KG1 (cell line): ENCODE measurements at places on chromosomes 12 and 14.

DNA sequence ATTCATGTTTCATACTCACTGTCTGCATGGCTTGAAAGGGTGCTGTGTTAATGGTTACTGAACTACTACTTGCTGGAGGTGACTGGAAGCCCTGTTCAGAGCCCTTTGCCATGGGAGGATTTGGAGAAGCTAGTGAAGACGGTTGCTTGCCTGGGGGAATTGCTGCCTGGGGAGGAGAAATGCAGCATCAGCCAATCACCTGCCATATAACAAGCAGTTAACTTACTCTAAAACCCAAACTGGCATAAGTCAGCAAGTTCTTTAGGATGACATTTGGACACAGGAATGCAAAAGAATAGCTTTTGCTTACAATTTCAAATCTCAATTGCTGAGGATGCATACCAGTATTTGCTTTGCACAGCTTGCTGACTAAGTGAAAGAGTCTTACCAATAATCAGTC is 23.4 kb upstream of the IPO8 start:
- DNase-seq = no peak

GRCh38 chr12:111156304-111156703 is 212.6 kb downstream of the PHETA1 start:
- no peak for DNase-seq

DNA sequence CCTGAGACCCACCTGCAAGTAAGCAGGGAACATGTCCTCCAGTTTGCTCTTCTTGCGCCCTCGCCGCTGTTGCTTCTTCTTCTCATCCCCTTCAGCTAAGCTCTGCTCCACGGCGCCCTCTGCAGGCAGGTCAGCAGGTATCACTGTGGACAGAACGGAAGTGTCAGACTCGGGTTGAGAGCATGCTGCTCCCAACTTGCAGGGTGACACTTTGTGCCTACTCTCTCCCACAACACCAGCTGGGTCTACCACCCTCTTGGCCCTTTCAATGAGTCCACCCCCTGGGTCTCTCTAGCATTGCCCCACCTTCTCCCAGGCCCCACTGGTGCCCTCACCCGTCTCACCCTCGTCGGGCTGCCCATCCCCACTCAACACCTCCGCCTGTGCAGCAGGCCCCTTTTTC is 16.7 kb downstream of the KMT2D start:
- DNase-seq = no peak

GRCh38 chr12:104956870-104957718 is 996 bp downstream of the SLC41A2 start:
- DNase-seq = no peak

- no peak for DNase-seq
Measured at GRCh38 chr14:94295360-94296180, 2.5 kb upstream of the SERPINA10 start.

- no peak for DNase-seq
Measured at GRCh38 chr12:46908236-46908935, 82.6 kb upstream of the SLC38A4 start.

DNA sequence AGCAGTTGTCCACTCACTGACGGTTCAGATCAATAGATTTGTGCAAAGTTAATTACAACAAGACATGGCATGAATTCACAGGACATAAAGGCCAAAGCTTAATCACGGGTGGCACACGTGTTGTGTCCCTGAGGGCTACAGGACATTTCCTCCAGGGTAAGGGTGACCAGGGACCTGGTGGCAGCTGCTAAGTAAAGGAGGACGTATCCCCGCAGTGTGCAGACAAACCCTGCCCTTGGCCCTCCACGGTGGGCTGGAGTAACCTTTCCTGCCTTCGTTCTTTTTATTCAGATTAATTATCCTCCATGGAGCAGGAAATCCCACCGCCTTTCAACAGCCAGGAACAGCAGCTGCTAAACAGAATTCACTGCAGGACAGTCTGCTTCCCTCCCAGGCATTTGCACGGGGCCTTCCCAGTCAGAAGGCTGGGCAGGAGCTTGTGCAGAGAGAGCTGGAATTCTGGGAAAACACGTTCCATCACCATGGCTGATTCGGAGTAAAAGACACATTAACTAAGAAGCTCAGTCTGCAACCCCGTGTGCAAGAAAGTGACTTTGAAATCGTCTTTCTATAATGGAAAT is 289.9 kb upstream of the SFSWAP start:
- DNase-seq = no peak

- DNase-seq = no peak
Measured at GRCh38 chr12:93573552-93574223, 1.2 kb downstream of the SOCS2 start.

- DNase-seq = no peak
Measured at GRCh38 chr12:125492354-125493270, 427.4 kb downstream of the AACS start.

GRCh38 chr12:73798523-73798922 is 739.1 kb upstream of the ATXN7L3B start:
- DNase-seq = no peak

DNA sequence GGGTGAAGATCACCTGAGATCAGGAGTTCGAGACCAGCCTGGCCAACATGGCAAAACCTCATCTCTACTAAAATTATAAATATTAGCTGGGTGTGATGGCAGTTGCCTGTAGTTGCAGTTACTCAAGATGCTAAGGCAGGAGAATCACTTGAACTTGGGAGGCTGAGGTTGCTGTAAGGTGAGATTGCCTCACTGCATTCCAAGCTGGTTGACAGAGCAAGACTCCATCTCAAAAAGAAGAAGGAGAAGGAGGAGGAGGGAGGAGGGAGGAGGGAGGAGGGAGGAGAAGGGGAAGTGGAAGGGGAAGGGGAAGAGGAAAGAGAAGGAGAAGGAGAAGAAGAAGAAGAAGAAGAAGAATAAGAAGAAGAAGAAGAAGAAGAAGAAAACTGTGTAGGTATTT is 17.0 kb downstream of the RNASE10 start:
- no peak for DNase-seq

DNA sequence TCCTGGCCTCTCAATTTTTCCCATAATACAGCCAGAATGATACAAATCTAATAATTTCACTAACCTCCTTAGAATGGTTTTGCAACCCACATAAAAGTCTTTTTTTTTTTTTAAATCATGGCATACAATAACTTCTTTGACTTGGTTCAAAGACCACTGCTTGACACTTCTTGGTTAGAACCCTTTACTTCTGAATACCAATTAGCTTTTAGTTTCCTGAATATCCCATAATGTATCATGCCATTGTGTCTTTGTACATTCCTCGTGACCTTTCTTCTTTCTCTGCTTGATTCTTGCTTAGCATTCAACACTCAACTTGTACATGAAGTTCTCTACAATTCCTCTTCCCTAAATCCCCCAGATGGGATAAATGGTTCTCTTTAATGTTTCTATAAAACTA is 19.3 kb downstream of the KLHL28 start:
- DNase-seq = no peak

DNA sequence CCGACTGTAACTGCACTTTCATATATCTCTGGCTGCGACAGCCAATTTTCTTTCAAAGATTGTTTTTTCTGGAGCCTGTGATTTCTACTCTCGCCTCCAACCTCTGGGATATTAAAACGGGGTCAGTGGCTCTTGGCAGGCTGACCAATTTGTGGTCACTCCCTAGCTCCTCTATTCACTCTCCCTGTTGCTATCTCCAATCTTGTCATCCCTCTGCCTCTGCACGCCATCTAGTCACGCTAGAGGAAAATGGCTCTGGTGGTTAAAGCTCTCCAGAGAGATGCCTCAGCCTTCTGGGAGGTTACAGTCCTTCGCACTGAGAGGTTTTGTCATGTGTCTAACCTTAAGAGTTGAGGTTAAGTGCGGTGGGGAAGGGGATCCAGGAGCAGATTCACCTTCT is 59.8 kb upstream of the CISTR start:
- DNase-seq = no peak

- DNase-seq = no peak
Measured at GRCh38 chr12:20514598-20514997, 146.3 kb downstream of the PDE3A start.

GRCh38 chr14:100294213-100294962 is 11.9 kb downstream of the SLC25A29 start:
- DNase-seq = no peak

- DNase-seq = no peak
Measured at GRCh38 chr14:93970965-93971634, 5.3 kb downstream of the ASB2 start.

- no peak for DNase-seq
Measured at GRCh38 chr14:100723830-100724437, 2.8 kb upstream of the DLK1 start.

DNA sequence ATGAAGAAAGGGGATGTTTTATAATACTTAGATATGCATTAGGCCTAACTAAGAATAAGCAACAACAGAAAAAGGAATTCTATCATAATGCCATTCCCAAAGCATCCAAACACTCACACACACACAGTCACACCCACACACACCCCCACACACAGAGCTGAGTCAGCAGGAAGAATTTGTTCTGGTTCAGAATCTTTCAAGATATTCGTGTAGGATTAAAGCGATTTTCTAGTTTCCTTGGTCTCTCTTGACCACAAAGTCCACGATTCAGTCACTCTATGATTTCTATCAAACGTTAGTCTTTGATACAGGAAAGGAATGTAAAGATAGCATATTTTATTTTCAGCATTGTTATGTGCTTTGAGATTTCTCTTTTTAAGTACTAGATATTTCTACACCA is 382.6 kb upstream of the DCN start:
- no peak for DNase-seq

DNA sequence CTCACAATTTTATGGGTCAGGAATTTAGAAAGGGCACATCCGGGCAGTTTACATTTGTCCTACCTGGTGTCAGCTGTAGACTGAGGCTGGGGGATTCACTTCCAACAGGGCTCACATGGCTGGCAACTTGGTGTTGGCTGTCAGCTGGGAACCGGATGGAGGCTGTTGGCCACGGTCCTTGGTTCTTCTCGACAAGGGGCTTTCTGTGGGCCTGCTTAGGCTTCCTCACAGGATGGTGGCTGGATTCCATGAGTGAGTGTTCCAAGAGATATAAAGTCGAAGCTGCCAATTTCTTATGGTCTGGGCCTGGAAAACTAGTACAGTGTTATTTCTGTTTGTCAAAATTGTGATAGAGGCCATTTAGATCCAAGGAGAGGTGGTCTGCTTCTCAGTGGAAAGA is 127.9 kb downstream of the PTCSC3 start:
- DNase-seq = no peak

GRCh38 chr14:80213602-80214001 is 2.3 kb upstream of the DIO2 start:
- peak; percentile 7 for DNase-seq

DNA sequence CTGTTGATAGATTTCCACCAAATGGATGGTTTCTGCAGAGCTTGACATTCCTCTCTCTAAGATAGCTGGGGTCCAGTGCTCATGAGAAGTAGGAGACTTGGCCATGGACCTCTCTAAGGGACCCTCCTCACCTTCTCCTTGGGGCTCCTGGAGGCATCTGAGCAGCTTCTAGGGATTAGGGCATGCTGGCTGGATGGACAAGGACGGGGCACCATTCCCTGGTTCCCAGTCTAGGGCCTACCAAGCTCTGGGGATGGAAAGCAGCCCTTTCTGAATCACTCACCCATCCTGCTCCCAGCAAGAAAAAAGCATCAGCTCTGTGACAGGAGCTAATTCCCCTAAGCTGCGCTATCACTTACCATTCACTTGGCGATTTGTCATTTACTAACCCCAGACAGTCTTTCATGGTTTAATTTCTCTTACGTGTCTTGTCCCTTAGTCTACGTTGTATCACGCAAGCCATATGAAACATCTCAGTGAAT is 39.5 kb downstream of the VWF start:
- no peak for DNase-seq

DNA sequence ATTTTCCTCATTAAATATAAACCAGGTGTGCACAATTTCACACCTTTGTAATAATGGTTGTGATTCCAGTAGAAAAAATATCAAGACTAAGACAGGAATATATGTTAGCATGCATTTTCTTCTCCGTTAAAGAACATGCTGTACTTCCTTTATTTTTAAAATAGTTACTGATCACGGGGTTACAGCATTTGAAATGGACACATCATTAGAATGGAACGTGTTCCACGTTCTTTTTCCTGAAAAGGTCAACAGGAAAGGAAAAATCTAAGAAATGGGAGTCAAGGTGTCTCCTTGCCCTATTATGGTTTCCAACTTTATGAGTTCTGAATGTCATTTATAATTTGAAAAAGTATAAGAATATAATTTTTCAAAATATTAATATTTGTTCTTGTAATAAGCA is 1325.7 kb downstream of the SLC16A7 start:
- DNase-seq = no peak

GRCh38 chr12:95922231-95922630 is 20.2 kb downstream of the CCDC38 start:
- DNase-seq = no peak

DNA sequence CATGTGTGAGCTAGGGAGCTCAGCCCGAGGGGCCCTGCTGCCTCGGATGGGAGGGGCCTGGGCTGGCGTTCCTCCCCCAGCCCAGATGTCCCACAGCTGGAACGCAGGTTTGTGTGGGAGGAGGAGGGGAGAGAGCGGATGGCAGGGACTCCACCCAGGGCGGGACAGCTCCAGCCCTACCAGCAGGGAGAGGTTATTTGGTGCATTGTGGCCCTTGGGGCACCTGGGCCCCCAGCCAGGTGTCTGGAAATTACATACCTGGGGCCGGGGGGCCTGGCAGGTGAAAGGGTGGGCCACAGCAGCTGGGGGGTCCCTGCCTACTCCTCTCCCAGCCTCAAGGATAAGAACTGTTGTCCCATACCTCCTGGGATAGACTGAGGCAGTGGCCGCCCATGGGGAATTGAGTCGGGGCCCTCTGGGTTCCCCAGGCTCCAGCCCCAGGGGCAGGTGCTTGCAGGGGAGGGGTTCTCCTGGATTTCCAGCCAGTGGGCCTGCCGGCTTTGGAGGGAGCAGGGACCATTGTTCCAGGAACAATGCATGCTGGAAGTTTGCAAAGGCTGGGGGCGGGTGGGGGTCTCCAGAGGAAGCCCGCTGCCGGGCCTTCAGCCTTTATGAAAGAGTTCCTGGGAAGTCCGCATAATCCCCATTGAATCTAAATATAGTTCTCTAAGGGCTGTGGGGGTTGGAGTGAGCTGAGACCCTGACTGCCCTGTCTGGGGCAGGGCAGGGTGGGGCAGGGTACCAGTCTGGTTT is 1.2 kb downstream of the KIF26A start:
- no peak for DNase-seq

DNA sequence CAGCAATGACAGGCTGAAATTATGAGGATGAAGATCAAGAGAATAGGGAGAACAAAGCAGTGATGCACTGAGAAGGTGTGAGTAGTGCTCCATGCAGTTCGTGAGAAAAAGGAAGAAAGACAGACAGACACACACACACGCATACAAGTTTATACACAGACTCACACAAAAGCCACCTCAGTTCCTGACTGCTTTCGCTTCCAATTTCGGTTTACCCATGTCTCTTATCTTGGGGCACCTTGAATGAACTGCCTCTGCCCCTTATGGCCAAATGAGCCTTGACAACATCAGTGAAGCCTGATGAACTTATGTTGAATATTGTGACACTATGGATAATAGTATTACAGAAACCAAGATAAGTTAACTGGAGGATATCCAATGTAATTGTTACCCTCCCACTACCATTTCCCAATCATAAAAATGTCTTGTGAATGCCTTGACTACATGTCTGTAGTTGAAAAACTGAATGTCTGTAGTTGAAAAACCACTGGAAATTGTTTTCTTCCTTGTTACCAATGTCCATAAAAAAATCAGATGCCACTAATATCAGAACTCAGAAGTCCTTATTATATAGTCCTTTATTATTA is 380.4 kb upstream of the DDHD1 start:
- no peak for DNase-seq
